ENCODE measurements at places on chromosomes 3 and 15.

GRCh38 chr3:72444656-72445223 lies 403.5 kb downstream of the SHQ1 start:
- DNase-seq = no peak

- no peak for DNase-seq
These were observed 12.9 kb downstream of the LOXL1 start for GRCh38 chr15:73939138-73939537.

DNA sequence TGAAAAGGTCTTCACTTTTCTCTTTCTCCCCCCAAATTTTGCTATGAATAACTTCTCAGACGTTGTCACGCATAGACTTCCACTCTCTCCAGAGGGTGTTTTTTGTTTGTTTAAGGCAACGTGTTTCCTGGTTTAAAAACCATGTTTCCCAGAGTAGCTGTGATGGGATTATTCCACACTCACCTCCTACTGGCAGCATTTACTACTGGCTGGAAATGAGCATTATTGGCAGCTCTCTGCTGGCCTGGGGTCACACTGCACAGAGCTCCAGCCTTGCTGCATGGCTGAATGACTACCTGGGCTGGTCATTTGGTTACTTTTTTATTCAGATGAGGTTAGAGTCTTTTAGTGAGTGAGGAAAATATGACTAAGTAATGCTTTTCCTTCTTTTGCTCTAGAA lies 65.2 kb downstream of the RARB start:
- DNase-seq = no peak

DNA sequence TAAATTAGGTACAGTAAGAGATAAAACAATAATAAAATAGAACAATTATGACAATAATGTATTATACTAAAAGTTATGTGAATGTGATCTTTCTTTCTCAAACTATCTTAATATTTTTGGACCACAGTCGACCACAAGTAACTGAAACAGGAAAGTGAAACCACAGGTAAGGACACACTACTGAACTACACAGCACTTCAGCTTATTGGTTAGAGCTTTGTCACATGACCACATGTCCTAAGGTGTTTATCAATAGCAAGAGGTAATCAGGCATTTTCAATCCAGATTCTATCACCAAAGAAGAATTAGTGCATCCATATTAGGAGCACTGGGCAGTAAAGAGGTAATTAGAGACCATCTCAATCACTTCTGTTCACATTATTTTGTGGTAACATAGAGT lies 392.8 kb downstream of the RSL24D1 start:
- DNase-seq = no peak

- no peak for DNase-seq
These were observed 48.5 kb downstream of the FSTL1 start for GRCh38 chr3:120402257-120402656.

GRCh38 chr3:190289989-190290388 lies 32.3 kb downstream of the CLDN1 start:
- DNase-seq = no peak

GRCh38 chr15:95557226-95558046 lies 773.1 kb upstream of the NR2F2 start:
- no peak for DNase-seq

DNA sequence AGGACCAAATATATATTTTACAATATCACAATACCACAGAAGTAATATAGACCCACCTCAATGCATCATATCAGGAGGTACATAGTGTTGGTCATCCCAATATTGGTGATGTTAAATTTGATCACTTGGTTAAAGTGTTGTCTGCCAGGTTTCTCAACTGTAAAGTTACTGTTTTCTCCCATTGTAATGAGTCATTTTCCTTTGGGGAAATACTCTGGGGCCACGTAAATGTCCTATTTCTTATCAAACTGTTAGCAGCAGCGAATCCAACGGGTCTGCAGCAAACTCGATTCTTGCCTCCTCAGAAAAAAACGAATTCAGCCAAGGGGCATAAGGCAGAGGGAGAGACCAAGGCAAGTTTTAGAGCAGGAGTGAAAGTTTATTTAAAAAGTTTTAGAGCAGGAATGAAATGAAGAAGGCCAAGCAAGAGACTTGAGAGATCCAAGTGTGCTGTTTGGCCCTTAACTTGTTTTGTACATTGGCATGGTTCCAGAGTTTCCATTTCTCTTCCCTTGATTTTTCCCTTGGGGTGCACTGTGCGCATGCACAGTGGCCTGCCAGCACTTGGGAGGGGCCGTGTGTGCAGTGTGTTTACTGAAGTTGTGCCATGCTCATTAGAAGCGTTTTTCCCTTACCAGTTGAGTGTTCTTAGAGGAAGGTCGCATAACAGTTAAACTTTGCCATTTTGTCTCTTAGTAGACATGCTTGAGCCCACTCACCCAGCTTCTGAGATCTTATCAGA lies 512.5 kb downstream of the AGBL1 start:
- DNase-seq = peak; percentile 9

- no peak for DNase-seq
These were observed 60.1 kb upstream of the PCSK6 start for GRCh38 chr15:101549647-101550046.

DNA sequence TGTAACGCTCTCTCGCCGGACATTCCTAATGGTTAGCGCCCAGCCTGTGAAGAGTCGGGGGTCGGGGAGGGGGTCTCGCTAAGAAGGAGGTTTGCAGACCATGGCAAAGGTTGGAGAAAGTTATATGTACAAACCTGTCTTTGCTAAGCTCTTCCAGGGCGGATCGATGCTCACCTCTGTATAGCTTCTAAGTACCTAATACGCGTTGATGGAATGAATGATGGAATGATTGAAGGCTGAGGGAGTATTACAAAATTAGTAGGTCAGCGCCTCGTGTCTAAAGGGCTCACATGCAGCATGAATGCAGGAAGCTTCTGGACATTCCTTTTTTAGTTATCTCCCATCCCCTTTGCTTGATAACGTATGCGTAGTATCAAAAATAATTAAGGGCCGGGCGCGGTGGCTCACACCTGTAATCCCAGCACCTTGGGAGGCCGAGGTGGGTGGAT lies 305 bp upstream of the KPNA1 start:
- no peak for DNase-seq

GRCh38 chr3:177236704-177237103 lies 39.4 kb upstream of the TBL1XR1 start:
- DNase-seq = no peak

DNA sequence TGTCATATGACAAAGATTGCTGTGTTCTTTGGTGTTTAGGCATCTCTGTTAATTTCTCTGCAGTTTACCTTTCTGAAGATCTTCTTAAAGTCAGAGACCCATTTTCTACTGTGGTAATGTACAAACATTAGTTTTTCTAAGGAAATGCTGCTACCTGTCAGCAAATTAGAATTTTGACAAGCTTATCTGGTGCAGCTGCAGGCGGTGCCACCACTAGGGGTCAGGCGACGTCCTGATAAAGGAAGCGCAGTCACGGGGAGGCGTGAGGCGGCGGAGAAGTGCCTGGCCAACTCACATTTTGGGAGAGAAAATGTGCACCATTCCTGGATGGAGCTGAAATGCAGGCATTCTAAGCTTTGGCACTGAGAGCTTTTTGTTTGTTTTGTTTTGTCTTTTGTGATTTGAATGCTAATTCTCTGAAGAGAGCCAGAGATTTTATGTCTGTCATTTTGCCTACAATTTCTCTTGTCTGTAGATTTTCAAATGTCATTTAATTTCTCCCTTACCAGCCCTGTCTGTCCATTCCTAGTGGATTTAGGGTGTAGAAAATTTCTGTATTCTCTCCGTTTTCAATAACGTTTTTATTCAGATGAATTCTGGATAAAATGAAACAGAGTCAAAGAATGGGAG lies 24.9 kb upstream of the SIAH2 start:
- DNase-seq = peak; percentile 74

DNA sequence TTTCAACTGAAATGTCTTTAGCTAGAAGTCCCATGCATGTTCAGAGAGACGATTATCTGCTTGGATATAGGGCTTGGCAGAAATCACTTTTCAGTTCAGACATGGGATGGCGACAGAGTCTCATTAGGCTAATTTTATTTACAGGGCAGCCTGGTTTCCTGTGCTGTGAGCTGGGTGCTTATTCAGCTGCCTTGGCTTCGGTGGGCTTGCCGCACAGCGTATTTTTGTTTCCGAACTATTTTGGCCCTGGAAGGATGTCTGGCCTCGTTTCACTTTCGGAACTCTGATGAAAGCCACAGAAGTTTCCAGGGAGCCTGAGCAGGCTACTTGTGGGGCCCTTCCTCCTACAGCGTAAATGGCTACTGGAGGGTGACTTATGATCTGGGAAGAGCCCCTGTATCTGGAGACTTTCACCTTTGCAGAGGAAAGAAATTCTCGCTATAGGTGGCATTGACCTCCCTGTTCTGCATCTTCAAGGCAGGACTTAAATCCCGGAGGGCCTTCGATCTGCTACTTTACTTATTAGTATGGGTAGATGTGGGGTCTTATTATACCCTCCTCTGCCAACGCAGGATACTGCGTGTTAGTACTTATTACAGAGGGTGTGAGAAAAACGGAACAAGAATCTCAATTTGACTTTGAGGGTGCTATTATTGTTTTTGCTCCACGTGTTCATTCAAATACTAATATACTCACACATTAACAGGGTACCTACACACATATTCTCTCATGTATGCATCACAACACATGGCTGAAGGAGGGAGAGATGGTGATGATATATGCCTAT lies 364.0 kb upstream of the RBMS3 start:
- DNase-seq = peak; percentile 49

- peak; percentile 1 for DNase-seq
These were observed 131.5 kb upstream of the SATB1 start for GRCh38 chr3:18556503-18557135.

DNA sequence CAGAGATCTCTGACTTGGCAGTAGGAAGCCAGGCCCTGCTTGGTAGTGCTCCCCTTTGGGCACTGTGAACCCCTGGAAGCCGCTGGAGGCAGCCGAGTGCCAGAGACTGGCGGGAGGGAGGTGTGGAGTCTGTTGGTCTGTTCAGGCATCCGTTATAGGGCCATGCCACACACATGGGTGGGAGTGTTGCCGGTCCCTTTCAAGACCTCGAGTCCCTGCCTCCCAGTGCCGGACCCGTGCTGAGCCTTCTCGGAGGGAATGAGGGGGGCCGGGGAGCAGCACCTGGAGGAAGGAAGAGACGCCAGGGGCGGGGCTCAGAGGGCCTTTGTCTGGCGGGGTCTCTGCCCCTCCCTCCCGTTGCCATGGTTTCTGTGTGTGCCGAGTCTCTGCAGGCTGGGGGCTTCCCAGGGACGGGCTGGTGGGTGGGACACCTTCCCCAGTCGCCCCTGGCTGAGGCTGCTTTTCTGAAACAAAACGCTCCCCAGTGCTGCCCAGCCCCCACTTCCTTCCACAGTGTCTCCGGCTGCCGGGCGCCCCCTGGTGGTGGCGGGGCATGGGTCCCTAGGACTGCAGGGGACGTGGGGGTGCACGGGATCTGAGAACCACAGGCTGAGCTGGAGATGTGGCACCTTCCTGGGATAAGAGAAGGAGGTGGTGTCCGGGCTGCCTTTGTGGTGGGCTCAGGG lies 10.0 kb downstream of the GNAI2 start:
- peak; percentile 86 for DNase-seq

GRCh38 chr15:61916104-61916503 lies 144.1 kb downstream of the VPS13C start:
- DNase-seq = peak; percentile 94

DNA sequence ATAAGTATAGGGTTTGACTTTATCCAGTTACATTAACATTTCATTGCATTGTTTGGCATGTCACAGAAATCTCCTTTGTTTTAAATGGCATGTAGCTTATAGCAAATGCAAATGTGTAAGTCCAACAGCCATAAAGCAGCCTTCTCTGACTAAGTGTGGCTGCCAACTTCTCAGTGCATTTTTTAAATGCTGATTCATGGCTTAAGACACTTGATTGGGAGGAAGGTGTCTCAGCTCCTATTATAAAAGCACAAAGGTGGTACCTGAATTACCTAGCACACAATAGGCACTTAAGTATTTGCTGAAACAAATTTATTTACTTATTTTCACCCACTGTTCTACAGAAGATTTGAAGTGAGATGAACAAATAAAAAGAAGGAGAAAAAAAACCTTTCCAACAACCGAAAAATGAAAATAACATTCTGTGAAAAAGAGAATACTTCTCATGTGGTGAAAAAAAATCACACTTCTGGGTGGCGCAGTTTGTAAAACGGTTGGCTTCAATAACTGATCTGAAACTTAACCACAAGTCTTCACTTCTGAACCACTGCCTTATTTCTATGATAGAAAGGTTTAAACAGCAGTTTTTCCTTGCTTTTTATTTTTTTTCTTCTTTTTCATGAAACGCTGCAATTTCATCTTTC lies 105.5 kb upstream of the ICE2 start:
- DNase-seq = no peak

DNA sequence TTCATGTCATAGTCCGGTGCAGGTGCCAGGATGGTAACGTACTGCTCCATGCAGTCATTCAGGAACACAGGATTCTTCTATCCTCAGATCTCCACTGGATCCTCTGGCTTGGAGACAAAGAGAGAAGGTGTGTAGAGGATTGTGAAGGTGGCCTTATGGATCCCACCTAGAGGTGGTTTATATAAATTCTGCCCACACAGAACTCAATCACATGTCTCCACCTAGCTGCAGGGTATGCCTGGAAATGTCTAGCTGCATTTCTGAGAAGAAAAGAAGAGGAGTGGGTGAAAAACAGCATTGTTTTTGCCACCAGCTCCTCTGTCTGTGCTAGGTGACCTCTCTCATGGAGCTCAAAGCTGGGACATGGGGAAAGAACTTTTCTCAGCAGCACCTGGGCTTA lies 478.7 kb downstream of the PDCD6IP start:
- DNase-seq = no peak

DNA sequence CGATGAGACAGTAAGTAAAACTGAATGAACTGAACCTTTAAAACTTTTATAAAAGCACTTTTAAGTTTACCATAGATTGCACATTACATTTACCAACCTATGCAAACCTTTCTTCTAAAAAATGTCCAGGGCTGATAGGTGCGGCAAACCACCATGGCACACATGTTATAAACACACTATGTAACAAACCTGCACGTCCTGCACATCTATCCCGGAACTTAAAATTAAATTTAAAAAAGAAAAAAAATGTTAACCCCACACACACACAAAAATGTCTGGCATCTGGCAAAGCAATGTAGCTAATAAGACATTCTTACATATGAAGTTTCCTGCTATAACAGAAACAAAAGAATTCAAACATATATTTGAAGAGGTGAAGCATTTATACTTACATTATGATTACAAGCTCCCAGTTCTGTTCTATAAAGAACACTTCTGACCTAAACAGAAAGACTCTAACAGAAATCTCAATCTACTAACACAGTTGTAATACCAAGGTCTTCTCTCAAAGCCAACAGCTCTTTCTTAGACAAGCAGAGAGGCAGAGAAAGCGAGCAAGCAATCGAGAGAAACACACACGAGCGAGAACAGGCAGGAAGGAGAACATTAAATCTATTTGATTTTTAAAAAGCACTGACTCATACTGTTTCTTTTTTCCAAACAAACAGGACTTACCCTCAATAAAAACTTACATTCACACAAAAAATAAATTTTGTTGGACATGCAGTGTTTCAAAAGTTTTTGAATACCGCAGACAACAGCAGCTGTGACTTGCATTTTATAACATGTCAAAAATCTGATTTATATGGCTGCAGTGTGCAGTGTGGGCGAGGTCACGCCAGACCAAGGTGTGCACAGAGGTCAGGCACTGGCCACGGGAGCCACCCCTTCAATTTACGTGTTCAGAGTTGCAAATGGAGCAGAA lies at the start of gene NRG4:
TSS of gene NRG4 (minus strand) at position 798 of the 925 bp plus-strand sequence. CDS start 1,194 bp downstream, outside the sequence.
- peak; percentile 24 for DNase-seq

GRCh38 chr15:24733659-24734058 lies 58.1 kb downstream of the NPAP1 start:
- no peak for DNase-seq

Data from NCI-H69 (cell line).